Sigmoid colon (tissue), 7 donors: ENCODE measurements at places on chromosomes 4 and X.

- DNase-seq, result no peak
Measured at GRCh38 chr4:81455897-81456296, 15.8 kb downstream of the RASGEF1B start.

GRCh38 chrX:40085102-40085551, 12.6 kb downstream of the BCOR start:
- DNase-seq, result no peak

GRCh38 chrX:103338663-103339062, 8.6 kb downstream of the TCEAL7 start:
- DNase-seq, result no peak

- DNase-seq, result peak; percentile 91
Measured at GRCh38 chr4:139651282-139652194, 14.1 kb upstream of the MGST2 start.

DNA sequence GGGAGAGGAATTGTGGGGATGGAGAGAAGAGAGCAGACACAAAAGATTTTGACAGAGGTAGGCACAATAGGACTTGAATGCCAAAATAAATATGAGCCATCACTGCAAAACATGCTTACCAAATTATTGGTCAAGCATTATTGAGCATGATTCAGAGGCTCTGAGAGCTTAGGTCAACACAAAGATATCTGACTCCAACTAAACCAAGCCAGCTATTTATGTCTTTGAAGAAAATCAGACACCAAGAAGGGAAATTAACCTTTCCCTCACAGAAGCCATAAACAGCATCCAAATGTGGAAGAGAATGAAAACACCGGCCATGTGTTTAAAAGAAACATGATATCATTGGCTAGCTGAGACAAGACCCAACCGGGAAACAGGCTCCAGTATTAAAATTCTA, 323.2 kb downstream of the RAB28 start:
- no peak for DNase-seq

DNA sequence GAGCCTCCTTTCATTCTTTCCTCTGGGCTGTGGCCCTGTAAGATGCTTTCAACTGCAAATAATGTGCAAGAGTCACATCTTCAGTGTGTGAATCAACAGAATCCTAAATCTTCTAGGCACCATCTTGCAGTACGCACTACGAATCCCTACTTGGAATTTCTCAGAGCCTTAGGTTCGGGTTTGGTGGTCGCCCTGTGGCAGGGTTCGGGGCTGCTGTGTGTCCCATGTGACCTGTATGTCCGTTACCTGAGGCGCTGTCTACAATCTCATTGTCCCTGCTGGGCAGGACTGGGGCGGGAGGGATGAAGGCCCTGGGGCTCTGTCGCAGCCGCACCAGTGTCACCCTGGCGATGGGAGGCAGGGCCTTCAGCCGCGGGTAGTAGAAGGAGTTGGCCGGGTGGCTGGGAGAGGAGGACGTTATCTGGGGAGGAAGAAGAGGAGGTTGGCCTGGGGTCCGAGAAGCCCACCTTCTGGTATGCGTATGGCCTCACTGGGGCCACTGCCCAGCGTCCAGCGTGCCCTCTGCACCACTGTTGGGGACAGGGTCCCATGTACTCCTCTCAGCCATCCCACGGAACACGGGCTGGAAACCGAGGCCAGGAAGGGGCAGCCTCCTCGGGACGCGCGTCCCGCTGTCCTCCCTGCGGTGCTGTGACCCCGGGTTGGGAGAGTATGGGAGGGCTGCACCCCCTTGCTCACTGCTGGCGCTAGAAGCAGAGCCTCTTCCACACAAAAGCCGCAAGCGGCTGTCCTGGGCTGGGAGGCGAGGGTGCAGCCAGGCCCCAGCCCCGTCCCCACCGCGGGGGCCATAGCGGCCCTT, 2.0 kb downstream of the SPON2 start:
- peak; percentile 63 for DNase-seq

DNA sequence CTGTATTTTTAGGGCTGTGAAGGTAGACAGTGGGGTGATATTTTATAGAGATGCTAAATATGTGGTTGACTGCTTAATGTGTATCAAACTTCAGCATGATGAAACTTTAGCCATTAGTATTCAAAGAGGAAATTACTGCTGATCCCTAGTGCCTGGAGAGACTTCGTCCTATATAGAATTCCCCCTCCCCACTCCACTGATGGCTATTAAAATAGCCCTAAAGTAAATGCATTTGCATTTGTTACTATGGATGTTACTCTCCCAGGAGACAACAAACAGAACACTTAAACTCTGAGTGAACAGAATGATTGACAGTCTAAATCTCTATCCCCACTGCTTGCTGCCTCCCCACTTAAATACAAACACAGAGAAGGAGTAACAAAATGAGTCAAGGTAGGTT, 39.1 kb downstream of the ADGRL3 start:
- no peak for DNase-seq

DNA sequence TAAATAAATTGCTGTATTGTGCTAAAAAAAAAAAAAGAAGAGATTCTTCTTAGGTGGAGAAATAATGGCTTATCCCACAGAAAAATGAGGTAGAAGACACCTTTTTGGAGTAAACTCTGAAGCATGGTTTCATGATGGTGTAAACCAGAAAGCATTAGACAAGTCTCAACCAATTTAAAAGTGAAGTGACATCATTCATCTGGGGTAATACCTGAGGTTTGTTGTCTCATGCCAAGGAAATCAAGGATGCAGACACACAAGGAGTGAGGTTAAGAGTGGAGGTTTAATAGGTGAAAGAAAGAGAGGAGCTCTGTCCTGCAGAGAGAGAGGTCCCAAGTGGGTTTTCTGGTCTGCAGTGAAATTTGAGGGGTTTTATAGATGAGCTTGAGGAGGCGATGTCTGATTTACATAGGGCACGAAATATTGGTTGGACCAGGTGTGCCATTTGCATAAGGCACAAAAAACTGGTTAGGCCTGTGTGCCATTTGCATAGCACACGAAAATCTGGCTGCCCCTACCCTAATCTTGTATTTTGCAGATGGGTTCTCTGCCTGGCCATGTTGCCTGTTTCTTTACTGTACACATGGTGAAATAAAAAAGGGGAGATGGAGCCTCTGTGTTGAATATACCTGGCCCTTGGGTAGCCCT, 25.0 kb upstream of the CWH43 start:
- no peak for DNase-seq

DNA sequence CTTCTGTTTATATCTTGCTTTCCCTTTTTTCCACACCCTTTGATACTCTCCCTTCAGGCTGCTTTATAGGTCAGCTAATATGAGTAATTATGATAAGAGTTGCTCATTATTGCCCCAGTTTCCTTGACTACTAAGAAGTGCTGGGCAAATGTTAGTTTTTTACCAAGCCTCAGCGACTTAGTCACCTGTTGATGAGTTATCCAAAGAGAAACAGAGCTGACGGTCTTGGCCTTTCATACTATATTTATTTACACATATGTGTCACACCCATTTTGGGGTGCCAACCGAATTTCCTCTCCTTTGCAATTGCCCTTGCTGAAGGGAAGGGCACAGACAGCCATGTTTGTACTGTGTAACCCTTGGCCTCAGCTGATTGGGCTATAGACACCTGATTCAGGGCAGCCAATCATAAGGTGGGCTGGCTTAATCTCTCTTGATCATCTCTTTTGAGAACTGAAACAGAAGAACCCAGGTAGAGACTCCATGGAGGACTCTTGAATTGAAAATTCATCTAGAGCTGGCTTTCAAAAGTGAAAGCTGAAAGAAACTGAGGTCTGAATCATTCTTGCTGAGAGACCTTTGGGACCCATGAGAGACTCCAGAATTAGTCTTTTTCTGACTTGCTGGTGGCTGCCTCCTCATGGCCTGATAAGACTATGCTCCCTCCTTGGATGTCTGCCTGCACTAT, 111.7 kb upstream of the RPS6KA3 start:
- no peak for DNase-seq

GRCh38 chrX:120145295-120145925, 13.0 kb upstream of the RHOXF2 start:
- DNase-seq, result no peak

DNA sequence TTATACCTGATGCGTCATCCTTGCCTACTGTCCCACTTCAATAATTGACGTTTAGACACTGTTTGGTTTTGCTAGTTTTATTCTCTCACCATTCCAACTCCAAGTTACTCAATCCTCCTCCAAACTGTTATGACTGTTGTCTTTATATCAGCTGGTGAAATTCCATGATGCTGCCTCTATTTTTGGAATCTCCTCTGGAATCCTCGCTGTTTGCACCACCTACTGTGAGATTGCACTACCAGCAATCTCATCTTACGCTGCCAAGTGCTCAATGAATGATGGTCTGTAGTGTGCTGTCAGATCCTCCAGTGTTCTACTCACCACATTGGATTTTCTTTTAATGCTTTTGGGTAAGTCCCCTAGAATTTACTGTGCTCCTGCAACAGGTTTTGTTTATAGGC, 13.2 kb upstream of the PCDH18 start:
- DNase-seq, result peak; percentile 68

GRCh38 chr4:28435314-28435713, 1574.7 kb downstream of the STIM2 start:
- DNase-seq, result no peak

DNA sequence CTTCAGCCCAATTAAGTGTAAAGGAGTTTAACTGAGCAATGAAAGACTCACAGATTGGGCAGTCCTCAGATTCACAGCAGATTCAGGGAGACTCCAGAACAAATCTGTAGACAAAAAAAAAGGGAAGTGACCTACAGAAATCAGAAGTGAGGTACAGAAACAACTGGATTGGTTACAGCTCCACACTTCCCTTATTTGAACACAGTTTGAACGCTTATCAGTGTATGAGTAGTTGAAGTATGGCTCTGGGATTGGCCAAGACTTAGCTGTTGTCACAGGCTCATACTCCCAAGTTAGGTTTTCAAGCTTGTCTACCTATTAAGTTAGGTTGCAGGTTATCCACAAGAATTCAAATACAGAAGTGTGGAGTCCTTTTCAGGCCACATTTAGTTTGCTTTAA, 112.4 kb upstream of the ELOVL6 start:
- no peak for DNase-seq

GRCh38 chr4:21522296-21522695, 426.3 kb downstream of the KCNIP4 start:
- DNase-seq, result no peak

GRCh38 chr4:64016893-64017292, 392.4 kb downstream of the TECRL start:
- DNase-seq, result no peak

GRCh38 chr4:149031399-149031798, 589.2 kb upstream of the NR3C2 start:
- DNase-seq, result no peak

DNA sequence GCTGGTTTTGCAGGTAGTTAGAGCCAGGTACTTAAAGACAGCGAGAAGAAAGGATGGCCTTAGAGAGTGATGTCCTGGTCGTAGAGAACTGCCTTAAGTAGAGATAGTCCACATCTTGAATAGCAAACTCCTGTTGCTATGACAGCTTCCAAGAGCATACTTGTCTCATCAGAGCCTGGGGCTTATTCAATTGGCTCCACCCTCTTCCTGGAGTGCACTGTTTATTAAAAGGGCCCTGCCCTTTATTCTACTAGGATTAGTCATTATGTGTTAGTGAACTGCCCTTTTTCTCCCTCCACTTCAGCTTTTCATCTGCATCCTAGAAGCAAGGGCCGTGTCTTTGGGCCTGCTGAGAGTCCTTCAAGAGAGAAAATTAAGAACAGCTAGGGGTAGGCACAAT, 94.5 kb upstream of the EOLA2 start:
- no peak for DNase-seq

GRCh38 chr4:153362184-153362583, 17.7 kb downstream of the MND1 start:
- no peak for DNase-seq

GRCh38 chrX:153065389-153065788, 6.9 kb upstream of the PNMA6A start:
- DNase-seq, result no peak

DNA sequence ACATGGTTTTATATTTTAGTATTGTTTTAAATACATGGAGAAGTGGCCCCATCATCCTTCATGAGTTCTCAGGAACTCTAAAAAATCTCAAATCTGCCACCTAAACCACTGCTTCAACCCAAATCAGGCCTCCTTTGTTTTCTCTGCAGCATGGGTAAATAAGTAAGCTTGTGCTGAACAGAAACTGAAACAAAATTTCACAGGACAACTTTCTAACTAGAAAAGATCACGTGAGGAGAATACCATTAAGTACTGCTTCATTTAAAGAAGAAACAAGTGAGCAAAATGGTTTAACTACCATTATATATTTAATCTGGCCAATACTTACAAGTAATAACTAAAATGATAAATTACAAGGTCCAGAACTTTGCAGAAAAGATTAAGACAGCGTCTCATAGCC, 2.5 kb downstream of the ARAP2 start:
- DNase-seq, result no peak

GRCh38 chr4:2395584-2395983, 22.9 kb downstream of the ZFYVE28 start:
- DNase-seq, result no peak

GRCh38 chr4:31391976-31392375, 671.8 kb downstream of the PCDH7 start:
- no peak for DNase-seq

- DNase-seq, result no peak
Measured at GRCh38 chr4:138916763-138917162, 98.8 kb upstream of the NOCT start.

GRCh38 chrX:5054852-5055251, 1173.8 kb downstream of the NLGN4X start:
- DNase-seq, result no peak
